ENCODE measurements at places on chromosomes 11 and 22.
A peak's percentile ranks its signal among the peaks of the same experiment; 100 is the strongest.

GRCh38 chr22:27267145-27267544, 534.4 kb downstream of the MN1 start:
- 0 out of 2 replicates have a peak, but pooled peaks cover 4% of the 10 kb centered on the region for H3K27me3 ChIP-seq
- no peak overlapping the region for H3K4me3 ChIP-seq
- no peaks in the 10 kb centered on the region for H3K4me1 ChIP-seq
- H3K36me3 ChIP-seq: no peaks in the 10 kb centered on the region
- DNase-seq: no peak

DNA sequence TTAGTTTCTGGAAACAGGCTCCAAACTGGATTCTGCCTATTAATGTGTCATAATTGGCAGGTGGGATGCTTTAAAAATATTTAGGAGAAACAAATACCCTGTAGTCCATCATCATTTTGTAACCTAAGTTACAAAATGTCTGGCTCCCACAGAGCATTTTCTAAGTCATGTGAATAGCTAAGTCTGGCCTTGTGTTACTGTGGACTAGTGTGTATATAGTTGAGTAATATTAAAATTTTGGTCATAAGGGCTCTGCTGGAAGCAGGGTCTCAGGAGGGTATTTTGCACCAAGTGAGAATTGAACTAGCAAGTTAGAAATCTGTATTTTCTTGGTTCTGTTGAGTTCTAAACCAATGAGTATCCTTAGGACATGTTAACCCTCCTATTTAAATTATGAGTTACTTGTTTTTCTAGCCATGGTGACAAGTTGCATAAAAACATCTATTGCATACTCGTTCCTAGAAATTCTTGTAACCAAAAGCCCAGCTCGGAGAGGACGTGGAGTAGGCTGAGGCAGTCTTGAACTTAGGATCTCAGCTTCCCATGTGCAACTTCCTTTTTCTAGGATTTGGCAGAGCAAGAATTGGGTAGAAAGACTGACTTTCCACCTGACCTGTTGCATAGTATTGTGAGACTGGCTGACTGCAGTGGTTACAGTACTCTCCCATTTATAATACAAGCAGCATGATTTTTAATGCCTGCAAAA, 5.4 kb downstream of the PTPMT1 start:
- no peak overlapping the region for H3K27ac ChIP-seq
- no peak overlapping the region for H3K4me3 ChIP-seq
- H3K36me3 ChIP-seq: peaks cover 27% of the 10 kb centered on the region
- DNase-seq: no peak
- H3K27me3 ChIP-seq: no peaks in the 10 kb centered on the region

- peaks cover 22% of the 10 kb centered on the region for H3K4me1 ChIP-seq
- H3K27ac ChIP-seq: peak within 1 kb of the TSS; percentile 81
- peak within 1 kb of the TSS; percentile 90 for H3K4me3 ChIP-seq
- no peaks in the 10 kb centered on the region for H3K36me3 ChIP-seq
Measured at GRCh38 chr11:47186076-47186699, at the start of gene PACSIN3. PACSIN3 (minus strand) TSS chr11:47186434; CDS start chr11:47182727, 3,707 bp downstream.

- no peak overlapping the region for H3K4me3 ChIP-seq
- no peaks in the 10 kb centered on the region for H3K27me3 ChIP-seq
- DNase-seq: no peak
- no peaks in the 10 kb centered on the region for H3K36me3 ChIP-seq
- peaks cover 13% of the 10 kb centered on the region for H3K4me1 ChIP-seq
Measured at GRCh38 chr11:64089493-64089892, 53.8 kb downstream of the FLRT1 start.

GRCh38 chr11:67056267-67057204, at the start of gene RHOD:
RHOD (plus strand) TSS chr11:67056847; CDS start chr11:67056903, 56 bp downstream.
- DNase-seq: peak; percentile 68
- H3K4me3 ChIP-seq: peak within 1 kb of the TSS; percentile 77
- H3K27ac ChIP-seq: peak within 1 kb of the TSS; percentile 98

Measured in PC-3 (cell line).